Smooth muscle cell of the brain vasculature (primary cell): ENCODE measurements at places on chromosomes 3 and 15.

- no peak for DNase-seq
Measured at GRCh38 chr3:40152482-40153133, 156.9 kb upstream of the EIF1B start.

DNA sequence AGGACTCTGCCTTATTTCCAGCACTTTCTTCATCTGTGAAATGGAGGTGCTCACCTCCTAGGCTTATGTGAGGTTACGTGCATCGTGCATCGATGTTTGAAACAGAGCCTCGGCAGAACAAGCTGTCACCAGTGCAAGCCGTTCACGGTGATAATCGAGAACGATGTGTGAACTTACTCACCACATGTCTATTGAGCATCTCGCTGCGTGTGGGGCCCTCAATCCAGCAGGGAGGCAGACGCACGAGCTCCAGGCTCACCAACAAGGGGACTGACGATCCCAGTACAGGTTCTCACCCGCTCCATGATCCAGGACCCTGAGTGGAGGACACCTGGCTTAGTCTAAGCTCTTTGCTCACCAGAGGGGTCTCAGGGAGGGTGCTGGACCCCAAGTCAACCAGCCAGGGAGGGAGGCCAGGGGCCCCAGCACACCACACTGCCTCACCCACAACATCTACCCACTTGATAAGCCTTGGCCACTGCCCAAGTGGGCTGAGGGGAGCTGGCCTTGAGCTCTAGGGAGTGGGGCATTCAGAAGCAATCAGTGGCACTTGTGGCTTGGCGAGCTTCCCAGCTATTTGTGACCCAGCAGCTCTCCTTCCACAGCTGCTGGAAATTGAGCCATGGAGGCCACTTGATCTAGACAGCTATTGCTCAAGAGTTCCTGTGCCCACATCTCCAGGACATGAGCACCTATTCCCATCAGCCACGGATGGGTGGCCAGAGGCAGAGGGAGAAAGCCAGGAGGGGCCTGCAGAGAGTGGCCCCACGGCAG, 34.4 kb upstream of the SLC6A1 start:
- no peak for DNase-seq

- no peak for DNase-seq
Measured at GRCh38 chr3:15011174-15011573, 53.9 kb downstream of the MRPS25 start.

DNA sequence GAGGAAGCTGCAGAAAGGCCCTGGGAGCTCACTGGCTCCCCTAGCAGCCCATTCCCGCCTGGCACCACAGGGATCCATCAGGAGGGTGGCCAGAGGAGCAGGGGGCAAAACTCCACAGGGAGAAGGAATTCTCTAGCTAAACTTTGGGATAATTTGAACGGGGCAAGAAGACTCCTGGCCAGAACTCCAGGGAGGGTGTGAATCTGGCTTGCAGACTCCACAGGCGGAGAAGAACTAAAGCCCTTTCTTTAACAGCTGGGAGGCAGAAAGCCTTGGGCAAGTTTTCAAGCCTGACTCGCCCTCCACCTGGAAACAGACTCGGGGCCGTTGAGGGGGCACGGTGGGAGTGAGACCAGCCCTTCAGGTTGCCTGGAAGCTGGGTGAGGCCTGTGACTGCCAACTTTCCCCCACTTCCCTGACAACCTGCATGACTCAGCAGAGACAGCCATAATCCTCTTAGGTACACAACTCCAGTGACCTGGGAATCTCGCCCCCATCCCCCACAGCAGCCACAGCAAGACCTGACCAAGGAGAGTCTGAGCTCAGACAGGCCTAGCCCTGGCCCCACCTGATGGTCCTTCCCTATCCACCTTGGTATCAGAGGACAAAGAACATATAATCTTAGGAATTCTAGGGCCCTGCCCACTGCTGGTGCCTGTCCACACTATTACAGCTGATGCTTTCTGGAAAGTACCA, 28.6 kb downstream of the SLC27A2 start:
- DNase-seq: no peak

- DNase-seq: no peak
Measured at GRCh38 chr3:114464548-114464947, 170.7 kb downstream of the TIGIT start.

GRCh38 chr3:12345141-12345561, 56.3 kb downstream of the PPARG start:
- DNase-seq: no peak

DNA sequence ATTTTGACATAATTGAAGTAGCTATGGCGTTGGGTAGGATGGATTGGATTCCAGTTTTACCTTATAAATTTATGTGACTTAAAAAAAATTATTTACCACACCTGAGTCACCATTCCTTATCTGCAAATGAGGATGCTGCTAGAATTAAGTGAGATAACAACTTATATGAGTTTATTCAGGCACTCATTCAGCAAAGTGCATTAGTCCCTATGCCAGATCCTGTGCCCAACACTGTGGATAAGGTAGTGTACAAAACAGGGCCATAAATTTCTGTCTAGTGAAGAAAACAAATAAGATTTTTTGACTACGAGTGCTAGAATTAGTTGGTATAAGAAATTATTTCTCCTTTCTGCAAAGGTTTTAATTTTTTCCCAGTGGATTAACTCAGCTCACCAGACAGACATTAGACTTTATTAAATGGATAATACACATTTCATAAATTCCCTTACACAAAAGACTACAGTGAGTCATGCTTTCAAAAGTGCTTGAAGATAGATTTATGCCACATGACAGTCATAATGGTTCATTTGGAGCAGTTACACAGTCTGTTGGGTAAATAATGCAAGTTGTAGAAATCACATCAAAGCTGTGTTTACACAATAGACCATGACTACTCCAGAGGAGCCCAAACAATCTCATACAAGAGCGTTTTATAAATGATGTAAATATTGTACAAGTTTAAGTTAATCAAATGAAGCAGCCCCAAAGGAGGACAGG, 129.9 kb upstream of the TGFBR2 start:
- DNase-seq: no peak

DNA sequence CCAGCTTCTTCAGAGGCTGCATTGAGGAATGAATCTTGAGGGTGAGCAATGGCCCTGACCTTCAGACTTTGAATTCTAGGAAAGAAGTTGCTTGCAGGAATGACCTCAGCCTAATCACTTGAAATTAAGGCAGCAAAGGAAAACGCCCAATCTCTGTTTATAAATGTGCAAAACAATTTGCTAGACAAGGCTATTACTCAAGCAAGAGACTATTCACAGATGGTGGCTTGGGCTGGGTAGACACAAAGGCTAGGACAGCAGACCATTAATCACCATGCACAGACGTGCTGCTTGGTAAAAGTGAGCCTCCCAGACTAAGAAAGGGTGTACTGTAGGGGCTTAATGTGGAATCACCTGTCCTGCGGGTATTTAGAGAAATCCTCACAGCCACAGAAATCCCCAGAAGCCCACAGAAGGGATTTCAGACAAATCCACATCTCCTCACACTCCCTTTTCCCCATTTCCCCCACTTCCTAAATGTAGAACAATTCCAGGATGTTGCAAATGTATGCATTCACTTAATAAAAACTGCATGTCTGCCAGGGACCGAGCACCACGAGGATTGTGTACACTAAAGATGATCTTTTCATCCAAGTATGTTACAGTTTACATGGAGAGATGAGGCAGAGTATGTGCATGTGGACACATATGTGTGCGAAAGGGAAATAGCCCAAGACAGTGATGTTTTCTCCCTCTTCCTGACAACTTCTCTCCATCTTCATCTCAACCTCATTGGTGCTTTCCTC, 259.5 kb downstream of the THSD4 start:
- DNase-seq: no peak

- DNase-seq: no peak
Measured at GRCh38 chr3:197030379-197031314, 1.0 kb upstream of the MELTF start.

GRCh38 chr3:176941689-176942088, 255.6 kb downstream of the TBL1XR1 start:
- DNase-seq: no peak
